ENCODE measurements at places on chromosomes 3 and 15. TPM values are rescaled to one million over a fixed set of nuclear protein-coding genes. Genes with fewer than 3 reads are reported as not detected.

- H3K4me3 ChIP-seq, result no peak overlapping the region
- peaks cover 17% of the 10 kb centered on the region for H3K36me3 ChIP-seq
- H3K4me1 ChIP-seq, result peaks cover 4% of the 10 kb centered on the region
- no peak for DNase-seq
- H3K27me3 ChIP-seq, result no peaks in the 10 kb centered on the region
- H3K27ac ChIP-seq, result no peak overlapping the region
Measured at GRCh38 chr15:90231028-90232017, 2.4 kb downstream of the CIB1 start.

DNA sequence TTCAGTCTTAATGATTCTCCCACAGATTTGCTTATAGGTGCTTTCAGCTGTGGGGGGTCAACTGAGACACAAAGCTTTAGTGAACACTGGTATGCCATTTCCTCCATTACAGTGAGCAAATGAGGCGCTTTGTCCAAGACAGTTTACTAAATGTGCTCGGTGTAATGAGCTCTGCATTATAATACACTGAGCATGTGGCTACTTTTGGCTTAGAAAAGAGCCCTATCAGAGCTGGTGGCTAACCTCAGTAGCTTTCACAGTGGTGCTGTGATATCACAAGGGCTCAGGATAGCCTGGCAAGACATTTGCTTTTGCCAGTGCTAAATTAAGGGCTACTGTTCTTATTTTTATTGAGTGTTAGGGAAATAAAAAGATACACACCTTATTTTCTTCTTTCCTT lies 749.7 kb upstream of the ARPP21 start:
- DNase-seq, result no peak
- no peaks in the 10 kb centered on the region for H3K27me3 ChIP-seq
- H3K4me3 ChIP-seq, result no peak overlapping the region
- no peaks in the 10 kb centered on the region for H3K4me1 ChIP-seq
- no peak overlapping the region for H3K27ac ChIP-seq

- no peak overlapping the region for H3K4me3 ChIP-seq
- no peaks in the 10 kb centered on the region for H3K27me3 ChIP-seq
- no peaks in the 10 kb centered on the region for H3K4me1 ChIP-seq
- H3K36me3 ChIP-seq, result no peaks in the 10 kb centered on the region
Measured at GRCh38 chr3:144312702-144313101, 341.1 kb downstream of the DIPK2A start.

DNA sequence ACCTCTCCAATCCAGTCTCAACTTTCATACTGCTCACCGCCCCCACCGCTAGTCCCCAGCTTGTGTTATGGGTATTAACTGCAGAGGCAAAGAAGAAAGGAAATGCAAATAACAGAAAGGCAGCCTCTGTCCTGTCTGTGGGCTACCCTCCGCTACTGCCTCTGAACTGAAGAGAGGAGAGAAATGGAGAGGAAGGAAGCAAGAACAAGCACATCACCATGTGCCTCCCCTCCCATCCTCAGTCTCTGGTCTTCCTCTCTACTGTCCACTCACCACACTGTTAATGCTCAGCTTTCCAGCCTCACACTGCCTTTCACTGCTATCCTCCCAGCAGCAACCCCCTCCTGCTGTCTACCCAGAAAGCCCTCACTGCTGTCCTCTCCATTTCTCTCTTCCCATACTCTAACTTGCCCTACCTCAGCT lies 139.0 kb upstream of the SLC2A2 start:
- no peak overlapping the region for H3K27ac ChIP-seq
- H3K4me3 ChIP-seq, result no peak overlapping the region
- peaks cover 2% of the 10 kb centered on the region for H3K36me3 ChIP-seq
- H3K27me3 ChIP-seq, result no peaks in the 10 kb centered on the region
- H3K4me1 ChIP-seq, result peaks cover 5% of the 10 kb centered on the region
- DNase-seq, result no peak

GRCh38 chr3:10140996-10141546 lies 507 bp upstream of the VHL start:
- no peaks in the 10 kb centered on the region for H3K4me1 ChIP-seq
- peak; percentile 8 for DNase-seq
- H3K27me3 ChIP-seq, result no peaks in the 10 kb centered on the region
- no peak overlapping the region for H3K27ac ChIP-seq

DNA sequence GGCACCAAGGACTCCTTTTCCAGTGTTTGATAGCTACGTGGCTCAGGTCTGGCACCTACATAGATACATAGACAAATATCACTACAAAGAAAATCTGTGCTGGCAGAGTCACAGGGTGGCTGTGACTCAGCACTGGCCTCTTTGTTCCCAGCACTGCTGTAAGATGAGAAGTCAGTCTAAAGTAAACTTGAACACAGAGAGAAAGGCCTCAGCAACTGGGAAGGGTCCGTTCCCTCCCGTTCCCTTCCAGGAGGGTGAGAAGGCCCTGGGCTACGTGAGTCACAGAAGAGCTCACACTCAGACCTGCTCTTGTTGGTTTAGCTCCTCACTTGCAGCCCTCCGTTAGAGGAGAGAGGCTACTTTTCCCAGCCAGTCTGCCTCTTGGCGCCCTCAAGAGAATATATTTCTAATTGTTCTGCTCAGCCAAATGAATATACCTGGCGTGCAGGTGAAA lies 23.1 kb downstream of the ANXA2 start:
- H3K36me3 ChIP-seq, result peaks cover 24% of the 10 kb centered on the region
- peaks cover 59% of the 10 kb centered on the region for H3K4me1 ChIP-seq
- H3K4me3 ChIP-seq, result no peak overlapping the region
- no peaks in the 10 kb centered on the region for H3K27me3 ChIP-seq
- peak; percentile 99 for DNase-seq

DNA sequence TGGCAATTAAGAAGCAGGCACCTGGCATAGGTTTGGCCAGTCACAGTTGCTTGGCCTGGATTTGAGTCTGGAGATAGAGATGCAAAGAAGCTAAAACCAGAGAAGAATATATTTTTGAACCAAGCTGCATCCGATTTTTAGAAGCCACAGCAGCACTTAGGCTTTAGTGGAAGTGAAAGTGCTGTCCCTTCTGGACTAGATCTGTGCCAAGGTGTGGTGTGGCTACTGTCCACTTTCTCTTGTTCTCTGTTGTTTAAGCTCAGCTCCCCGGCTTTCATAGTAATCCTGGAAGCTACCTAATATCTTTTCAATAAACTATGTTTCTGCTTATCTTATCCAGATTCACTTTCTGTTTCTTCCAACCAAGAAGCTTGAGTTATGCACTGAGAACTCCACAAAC lies 183.4 kb upstream of the THRB start:
- H3K4me1 ChIP-seq, result no peaks in the 10 kb centered on the region
- no peaks in the 10 kb centered on the region for H3K27me3 ChIP-seq
- peak overlapping the region; percentile 2 for H3K4me3 ChIP-seq

DNA sequence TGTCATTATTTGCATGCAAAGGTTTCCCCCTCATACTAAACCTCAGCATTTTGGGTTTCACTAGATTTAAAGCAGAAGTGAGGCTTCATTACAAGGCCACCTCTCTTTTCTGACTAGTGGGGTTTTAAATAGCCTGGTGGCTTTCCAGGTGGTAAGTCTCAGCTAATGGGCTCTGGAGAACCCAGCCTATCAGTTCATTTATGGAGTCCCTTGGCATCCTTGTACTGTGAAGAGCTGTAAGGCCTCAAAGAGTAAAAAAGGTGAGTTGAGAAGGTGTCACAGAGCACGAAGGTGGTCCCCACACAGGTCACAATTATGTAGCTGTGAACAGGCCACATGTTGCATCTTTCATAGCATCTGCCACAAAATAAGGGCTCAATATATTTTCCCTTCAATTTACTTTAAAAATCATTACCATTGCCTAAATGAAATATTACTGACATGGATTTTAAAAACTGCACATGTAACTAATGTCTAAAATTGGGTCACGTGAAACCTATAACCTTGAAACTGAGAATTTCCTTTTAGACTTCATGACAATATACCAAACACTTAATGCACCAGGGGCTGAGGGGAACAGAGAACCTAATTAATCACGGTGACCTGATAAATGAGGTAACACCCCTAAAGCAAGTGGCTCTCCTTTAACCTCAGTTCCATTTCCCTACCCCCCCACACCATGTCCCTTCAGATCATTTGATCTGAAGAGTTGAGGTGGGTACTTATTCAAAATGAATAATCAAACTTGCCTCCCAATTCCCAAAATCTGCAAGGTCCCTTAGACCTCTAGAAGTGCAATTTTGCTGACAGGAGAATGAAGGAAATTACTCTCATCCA lies 1.3 kb downstream of the NGLY1 start:
- H3K27ac ChIP-seq, result peak overlapping the region; percentile 68
- peaks cover 2% of the 10 kb centered on the region for H3K4me1 ChIP-seq
- no peaks in the 10 kb centered on the region for H3K36me3 ChIP-seq
- peak overlapping the region; percentile 91 for H3K4me3 ChIP-seq
- H3K27me3 ChIP-seq, result no peaks in the 10 kb centered on the region

DNA sequence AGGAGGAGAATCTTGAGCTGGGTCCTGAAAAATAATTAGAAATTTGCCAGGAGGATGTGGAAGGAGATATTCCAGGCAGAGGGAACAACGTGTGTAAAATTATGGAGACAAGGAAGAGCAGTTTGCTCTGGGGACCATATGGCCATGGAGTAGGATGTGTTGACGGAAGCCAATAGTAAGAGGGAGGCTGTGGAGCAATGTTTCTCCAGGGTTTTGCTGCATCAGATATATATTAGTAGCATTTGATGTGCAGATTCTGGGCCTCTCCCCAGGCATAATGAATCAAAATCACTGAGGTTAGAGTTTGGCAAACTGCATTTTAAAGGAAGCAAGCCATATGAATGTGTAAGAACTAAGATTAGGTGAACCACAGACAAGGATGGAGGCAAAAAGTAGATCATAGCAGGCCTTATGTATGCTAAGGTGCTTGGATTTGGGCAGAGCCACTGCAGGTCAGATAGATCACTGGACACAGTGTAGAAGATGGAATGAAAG lies 192.9 kb upstream of the IL12A start:
- H3K27ac ChIP-seq, result peak overlapping the region; percentile 67
- no peaks in the 10 kb centered on the region for H3K36me3 ChIP-seq
- no peaks in the 10 kb centered on the region for H3K27me3 ChIP-seq
- H3K4me3 ChIP-seq, result no peak overlapping the region

- H3K27ac ChIP-seq, result peak overlapping the region; percentile 26
- no peak overlapping the region for H3K4me3 ChIP-seq
- no peak for DNase-seq
Measured at GRCh38 chr3:27680517-27681246, 41.4 kb downstream of the EOMES start.

DNA sequence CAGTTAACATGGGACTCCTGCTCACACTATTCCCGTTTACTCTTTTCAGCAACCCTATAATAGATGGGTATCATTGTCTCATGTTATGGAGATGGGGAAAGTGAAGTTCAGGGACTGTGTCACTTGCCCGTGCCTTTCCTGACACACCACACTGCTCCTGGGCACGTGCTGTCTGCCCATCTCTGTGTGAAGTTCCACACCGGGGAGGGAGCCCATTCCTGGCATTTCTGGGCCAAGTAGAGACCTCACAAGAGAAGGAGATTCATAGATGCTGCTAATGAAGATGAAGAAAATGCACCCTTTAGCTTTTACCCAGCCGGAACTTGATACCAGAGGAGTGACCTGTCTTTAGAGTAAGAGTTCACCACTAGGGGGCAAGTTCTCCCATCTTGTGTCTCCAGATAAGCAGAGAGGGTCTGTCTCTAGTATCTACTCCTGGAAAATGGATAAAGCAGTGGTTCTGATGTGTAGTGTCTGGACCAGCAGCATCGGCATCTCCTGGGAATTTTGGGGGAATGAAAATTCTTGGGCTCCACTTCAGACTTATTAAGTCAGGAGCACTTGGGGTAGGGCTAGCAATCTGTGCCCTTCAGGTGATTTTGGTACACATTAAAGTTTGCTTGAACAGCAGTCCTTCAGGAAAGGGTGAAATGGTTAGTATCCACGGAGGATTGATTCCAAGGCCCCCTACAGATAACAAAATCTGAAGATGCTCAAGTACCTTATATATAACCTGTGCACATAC lies 2.0 kb upstream of the TOPBP1 start:
- H3K36me3 ChIP-seq, result no peaks in the 10 kb centered on the region
- peak; percentile 56 for DNase-seq
- no peak overlapping the region for H3K4me3 ChIP-seq
- H3K27me3 ChIP-seq, result no peaks in the 10 kb centered on the region
- no peak overlapping the region for H3K27ac ChIP-seq

DNA sequence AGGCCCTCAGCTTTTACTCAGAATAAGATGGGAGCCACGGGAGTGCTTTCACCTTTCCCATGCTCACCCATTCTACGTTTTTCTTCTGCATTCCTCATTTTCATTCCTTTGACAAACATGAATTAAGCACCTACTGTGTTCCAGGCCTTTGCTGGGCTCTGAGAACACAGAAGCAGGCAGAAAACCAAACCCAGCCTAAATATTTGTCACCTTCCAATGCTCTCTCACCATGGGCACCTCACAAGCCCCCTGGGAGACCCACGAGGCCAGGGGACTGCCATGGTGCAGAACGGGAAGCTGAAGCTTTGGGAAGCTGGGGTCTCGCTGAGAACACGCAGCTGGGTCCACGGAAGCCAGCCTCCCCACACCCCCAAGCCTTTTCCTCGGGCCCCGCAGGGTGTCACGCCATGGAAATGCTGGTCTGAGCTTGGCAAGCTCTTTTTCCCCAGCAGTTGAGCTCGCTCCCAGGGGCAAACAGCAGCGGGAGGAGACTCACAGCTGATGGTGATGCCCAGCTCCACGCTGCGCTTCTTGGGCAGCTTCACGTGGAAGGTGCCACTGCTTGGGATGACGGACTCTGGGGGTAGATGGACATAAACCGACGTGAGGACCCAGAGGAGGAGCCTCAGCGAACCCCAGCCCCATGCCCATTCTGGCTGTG lies 27.7 kb downstream of the GRIP2 start:
- no peak overlapping the region for H3K4me3 ChIP-seq
- H3K27me3 ChIP-seq, result no peaks in the 10 kb centered on the region
- no peak for DNase-seq

DNA sequence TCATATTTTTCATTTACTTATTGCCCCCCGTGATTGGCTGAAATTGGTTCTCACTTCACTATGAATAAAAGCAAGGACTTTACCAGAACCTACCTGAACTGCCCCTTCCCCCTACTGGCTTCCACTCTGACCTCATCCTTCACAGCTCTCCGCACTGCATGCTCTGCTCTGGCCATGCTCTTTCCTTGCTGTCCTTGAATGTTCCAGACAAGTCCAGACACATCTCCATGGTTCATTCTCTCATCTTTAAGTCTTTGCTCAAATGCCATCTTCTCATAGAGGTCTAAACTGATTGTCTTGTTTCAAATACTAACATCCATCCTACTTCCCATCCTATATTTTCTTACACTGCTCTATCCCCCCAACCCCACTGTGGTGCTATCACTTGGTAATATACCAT lies 129.4 kb downstream of the CHST2 start:
- no peaks in the 10 kb centered on the region for H3K36me3 ChIP-seq
- no peaks in the 10 kb centered on the region for H3K27me3 ChIP-seq
- no peaks in the 10 kb centered on the region for H3K4me1 ChIP-seq
- no peak overlapping the region for H3K27ac ChIP-seq
- DNase-seq, result no peak

- no peaks in the 10 kb centered on the region for H3K36me3 ChIP-seq
- DNase-seq, result no peak
- no peaks in the 10 kb centered on the region for H3K27me3 ChIP-seq
Measured at GRCh38 chr15:33125894-33126537, 68.5 kb downstream of the FMN1 start.

The NAA50 gene
- 252 TPM for total RNA-seq

The KNSTRN gene
- 15.7 TPM for total RNA-seq

The SAMMSON gene
- total RNA-seq, result under 0.01 TPM

The ISLR2 gene
- not detected for total RNA-seq

Measured in fibroblast of lung (primary cell).